AG08396 (cell line): ENCODE measurements at places on chromosomes 2 and 18.

- DNase-seq: no peak
Measured at GRCh38 chr18:70321616-70322015, 32.8 kb downstream of the SOCS6 start.

GRCh38 chr2:215140166-215140707 is 1.8 kb upstream of the ABCA12 start:
- no peak for DNase-seq

GRCh38 chr18:59065684-59066083 is 74.0 kb upstream of the SEC11C start:
- DNase-seq: no peak

DNA sequence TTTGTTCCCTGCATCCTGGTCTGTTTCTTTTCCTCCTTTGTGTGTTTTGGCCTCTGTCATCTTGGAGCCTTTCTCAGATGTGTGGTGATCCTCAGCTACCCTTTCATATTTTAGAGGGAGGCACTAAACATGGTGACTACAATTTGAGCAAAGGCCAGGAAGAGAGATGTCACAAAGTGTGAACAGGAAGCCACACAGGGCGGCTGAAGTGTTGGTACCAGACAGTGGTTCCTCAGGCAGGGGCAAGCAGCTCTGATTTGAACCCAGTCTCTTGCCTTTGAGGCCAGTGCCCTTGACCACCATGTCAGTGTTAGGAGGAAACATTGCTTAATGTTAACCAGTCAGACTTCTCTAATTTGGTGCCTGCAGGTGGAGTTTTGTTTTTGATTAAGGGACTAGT is 9.2 kb downstream of the LRRFIP1 start:
- no peak for DNase-seq

DNA sequence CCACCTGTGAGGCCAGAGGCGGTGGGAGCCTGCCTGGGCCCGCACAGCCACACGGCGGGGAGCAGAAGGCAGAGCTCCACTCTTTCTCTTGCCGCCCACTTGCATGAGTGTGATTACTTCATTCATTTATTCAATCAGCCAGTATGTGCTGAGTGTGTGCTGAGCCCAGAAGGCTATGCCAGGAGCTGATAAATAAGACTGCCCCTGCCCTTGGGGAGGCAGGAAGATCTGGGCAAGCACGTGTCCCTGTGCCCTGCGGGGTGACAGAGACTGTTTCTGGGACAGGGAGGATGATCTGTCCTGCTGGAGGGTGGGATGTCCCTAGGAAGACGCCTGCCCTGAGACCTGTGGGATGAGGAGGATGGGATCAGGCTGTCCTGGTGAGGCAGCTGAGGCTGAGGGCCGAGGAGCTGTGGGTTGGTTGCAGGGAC is 250.8 kb downstream of the DYSF start:
- no peak for DNase-seq

- DNase-seq: no peak
Measured at GRCh38 chr18:3689986-3690763, 240.2 kb downstream of the TGIF1 start.

DNA sequence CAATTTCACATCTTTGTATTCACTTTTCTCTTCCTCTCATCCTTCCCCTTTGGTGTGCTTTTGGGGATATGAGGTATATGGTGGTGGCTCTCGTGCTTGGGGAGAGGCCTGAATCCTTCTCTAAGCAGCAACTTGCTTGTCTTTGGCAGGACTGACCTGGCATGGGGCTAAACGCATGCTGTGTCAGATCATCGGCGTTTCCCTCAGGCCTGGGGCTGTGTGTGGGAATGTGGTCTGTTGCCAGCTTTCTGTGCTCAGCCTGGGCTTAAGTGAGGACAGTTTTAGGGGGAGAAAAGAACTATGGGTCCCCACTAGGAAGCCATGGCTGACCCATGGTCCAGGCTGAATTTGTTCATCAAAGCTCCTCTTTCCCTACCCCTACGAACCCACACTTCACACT is 60.7 kb downstream of the TET3 start:
- DNase-seq: peak; percentile 48

DNA sequence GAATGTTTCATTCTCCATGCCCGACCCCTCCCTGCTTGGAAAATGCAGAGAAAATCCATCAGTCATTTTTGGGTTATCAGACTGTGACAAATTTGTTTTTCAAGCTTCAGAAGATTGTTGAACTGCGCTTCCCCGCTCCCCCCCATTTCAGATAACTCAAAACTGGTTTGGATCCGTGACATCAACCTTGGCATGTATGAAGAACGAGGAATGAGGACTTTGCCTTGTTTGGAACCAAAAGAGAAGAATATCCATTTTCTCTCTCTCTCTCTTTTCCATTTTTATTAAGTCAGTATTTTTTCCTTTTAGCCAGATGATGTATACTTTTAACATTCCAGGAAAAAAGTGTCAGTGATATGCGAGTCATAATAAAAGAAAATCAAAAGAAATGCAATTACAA is 171.6 kb downstream of the BCL2 start:
- DNase-seq: no peak

DNA sequence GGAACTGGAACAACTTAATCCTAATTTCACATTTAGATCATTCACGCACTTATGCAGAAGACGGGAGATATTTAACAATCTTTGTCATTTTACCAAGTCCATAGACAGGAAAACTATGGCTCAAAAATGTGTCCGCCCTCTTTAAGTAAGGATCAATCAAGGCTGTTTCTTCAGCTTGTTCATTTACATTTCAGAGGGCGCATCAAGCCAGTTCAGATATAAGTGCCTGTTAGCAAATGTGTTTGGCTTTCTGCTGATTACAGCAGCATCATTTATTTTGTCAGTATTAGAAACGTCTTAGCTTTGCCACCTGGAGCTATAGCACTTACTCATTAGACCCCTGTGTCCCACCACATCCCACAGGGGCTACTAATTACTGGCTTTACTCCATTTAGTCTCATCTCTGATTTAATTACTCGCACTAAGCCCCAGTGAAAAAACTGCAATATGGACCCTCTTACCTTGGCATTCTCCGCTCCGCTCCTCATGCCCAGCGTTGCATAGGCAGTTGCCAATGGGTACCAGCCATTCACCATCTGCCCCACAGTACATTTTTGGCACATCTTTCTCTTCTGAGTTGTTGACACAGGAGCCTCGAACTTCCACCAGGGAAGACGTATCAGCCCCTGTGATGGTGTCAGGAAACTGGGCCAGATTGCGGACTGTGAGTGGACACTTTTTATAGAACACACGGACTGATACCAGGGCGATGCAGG is 8.7 kb downstream of the EPHA4 start:
- DNase-seq: no peak

DNA sequence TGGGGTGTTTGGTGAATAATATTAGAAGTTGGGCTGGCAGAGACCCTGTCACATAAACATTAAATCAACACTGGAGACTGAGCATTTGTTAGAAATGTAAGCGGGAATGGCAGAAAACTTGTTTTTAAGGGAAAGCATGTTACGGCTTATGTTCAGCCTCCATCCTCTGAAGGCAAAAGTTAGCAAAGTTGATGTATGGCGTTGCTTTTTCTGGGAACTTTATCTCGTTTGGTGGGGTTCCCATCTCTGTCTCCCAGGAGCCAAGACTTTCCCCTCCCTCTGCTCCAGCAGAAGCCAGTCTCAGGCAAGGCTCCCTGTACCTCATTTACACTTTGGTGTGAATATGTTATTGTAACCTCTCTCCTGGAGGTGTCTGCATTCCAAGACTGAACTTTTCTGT is 105.1 kb downstream of the MSH2 start:
- no peak for DNase-seq

DNA sequence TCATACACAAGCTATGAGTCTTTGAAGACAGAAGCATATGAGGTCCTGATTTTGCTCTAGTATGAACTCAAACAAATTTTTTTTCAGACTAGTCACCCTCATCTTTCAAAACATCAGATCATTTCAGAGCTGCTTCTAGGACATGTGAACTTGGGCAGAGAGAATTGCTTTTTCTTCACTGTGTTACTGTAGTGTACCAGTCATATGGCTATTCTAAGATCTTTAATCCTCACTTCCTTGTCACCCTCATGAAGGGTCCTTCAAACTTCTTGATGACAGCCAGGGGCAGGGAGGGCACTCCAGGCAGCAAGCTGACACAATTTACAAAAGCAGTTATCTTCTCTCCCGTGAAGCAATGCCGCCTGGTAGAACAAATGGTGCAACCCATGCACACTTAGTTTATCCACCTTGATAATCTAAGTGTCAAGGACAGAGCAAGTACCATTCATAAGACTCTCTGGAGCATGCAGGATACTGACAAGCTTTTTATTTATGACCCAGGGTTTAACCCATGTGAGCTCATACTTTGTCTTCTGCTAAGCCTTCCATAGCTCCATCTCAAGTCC is 200.6 kb downstream of the DPP10 start:
- no peak for DNase-seq

- no peak for DNase-seq
Measured at GRCh38 chr2:28970464-28971160, 10.5 kb upstream of the TOGARAM2 start.

GRCh38 chr2:160336105-160336504 is 136.0 kb upstream of the ITGB6 start:
- no peak for DNase-seq

DNA sequence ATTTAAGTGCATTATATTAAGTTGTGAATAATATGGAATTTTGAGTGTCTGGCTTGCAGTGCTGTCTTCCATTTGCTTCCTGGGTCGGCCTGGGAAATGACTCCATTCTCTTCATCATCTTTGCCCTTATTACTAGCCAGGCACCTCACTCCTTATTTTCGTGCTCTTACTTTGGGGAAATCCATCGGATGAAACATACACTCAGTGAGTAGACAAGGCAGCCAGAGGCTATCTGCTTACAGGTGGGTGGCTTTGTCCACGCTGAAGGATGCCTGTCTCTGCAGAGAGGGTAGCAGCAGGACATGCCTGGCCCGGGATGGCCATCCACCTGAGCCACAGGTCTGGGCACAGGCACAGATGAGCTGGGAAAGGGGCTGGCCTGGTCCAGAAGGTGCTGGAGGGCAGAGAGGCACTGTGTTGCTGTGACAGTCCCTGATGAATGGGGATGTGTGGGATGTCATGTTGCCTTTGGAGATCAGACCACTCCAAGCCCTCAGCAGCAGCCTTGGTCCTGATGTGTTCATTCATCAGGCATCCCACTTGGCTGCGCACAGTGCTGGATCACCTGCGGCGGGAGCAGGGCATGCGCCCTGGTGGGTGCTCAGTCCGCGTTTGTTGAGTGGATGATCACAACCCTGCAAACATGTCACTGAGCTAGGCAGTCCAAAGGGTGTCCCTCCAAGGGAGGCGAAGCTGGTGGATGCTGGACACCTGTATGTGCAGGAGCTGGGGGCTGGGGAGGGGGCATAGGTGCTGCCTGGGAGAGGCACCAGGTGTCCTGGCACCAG is 236.0 kb downstream of the LDLRAD4 start:
- DNase-seq: no peak

GRCh38 chr18:35991696-35992095 is 19.2 kb downstream of the RMP24 start:
- DNase-seq: no peak

GRCh38 chr2:126406267-126406666 is 249.7 kb upstream of the GYPC start:
- no peak for DNase-seq

- no peak for DNase-seq
Measured at GRCh38 chr2:23505984-23506380, 121.0 kb downstream of the KLHL29 start.

GRCh38 chr2:128783896-128784295 is 465.2 kb upstream of the HS6ST1 start:
- no peak for DNase-seq

DNA sequence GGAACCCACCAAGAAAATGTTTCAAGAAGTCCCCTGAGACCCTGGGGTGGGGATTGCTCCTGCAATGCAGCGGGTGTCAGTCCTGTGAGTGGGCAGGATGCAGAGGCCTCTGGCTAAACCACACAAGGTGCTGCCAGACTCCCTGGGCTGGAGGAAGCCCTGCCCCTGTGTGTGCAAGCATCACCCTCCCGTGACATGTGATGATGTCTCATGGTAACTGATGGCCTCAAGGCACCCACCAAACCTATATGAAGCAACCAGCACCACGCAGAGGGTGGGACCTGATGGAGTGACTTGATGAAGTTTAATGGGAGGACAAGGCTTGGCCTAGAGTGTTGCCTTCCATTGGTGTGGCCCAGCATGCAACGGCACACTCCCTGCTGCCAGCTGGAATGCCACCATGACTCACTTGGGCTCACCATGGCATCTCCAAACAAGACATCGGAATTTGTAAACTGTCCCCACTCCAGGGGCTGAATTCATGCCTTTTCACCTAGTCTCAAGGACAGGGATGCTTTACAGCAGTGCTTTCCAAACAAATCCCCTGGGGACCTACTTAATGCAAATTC is 8.7 kb upstream of the SLC14A1 start:
- peak; percentile 19 for DNase-seq

- DNase-seq: no peak
Measured at GRCh38 chr2:29733213-29733612, 188.2 kb downstream of the ALK start.

GRCh38 chr18:25832001-25832604 is 258.3 kb downstream of the SS18 start:
- DNase-seq: peak; percentile 70

- DNase-seq: no peak
Measured at GRCh38 chr2:229774237-229774636, 59.9 kb upstream of the DNER start.

GRCh38 chr2:219565130-219566080 is 5.9 kb downstream of the OBSL1 start:
- no peak for DNase-seq

- DNase-seq: no peak
Measured at GRCh38 chr18:77254711-77255405, 5.2 kb downstream of the GALR1 start.

- DNase-seq: no peak
Measured at GRCh38 chr2:74028741-74029140, 44.0 kb downstream of the TET3 start.

DNA sequence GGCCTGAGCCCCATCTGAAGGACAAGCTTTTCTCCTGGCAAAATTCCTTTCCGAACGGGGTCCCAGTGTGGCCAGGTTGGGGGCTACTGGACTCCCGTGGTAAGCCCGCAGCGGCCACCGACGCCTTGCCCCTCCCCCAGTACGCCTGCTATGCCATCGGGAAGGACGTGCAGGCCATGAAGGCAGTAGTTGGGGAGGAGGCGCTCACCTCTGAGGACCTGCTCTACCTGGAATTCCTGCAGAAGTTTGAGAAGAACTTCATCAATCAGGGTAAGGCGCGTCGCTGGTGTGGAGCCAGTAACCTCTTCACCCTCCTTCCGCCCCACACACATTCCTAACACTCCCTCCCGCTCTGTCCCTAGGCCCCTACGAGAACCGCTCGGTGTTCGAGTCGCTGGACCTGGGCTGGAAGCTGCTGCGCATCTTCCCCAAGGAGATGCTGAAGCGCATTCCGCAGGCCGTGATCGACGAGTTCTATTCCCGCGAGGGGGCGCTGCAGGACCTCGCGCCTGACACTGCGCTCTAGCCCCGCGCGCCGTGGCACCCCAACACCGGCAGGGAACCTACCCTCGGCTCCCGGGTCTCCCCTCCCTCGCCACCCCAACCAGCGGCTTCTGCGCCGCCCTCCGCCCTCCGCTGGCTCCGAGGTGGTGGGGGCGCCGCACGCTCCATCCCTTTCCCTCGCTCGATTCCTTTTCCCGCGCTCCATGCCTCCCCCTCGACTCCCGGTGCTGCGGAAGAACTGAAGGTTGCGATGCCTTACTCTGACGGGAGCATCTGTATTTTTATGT is 13.6 kb upstream of the ANKRD53 start:
- DNase-seq: peak; percentile 82

GRCh38 chr18:38241736-38242135 is 676.1 kb upstream of the CELF4 start:
- no peak for DNase-seq

- DNase-seq: no peak
Measured at GRCh38 chr2:180572346-180572745, 408.1 kb upstream of the UBE2E3 start.
